ENCODE measurements at places on chromosomes 1 and 21.

DNA sequence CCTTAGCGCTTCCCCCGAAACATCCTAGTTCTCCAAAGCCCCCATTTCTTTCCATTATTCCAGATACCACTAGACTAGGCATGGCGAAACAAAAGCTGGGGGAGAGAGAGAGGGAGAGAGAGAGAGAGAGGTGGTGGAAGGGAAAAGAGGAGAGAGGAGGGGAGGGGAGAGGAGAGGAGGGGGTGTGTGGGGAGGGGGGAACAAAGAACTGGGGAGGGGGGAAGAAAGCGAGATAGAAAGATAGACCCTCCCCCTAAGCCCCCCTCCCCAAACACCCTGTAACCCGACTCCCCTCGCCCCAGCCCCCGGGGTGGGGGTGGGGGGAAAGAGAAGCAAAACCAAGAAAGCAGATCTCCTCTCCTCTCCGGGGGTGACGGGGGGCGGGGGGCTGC, 352 bp downstream of the MEX3A start:
- no peak for DNase-seq

- no peak for DNase-seq
Measured at GRCh38 chr1:6456800-6457466, 9.0 kb downstream of the TNFRSF25 start.

DNA sequence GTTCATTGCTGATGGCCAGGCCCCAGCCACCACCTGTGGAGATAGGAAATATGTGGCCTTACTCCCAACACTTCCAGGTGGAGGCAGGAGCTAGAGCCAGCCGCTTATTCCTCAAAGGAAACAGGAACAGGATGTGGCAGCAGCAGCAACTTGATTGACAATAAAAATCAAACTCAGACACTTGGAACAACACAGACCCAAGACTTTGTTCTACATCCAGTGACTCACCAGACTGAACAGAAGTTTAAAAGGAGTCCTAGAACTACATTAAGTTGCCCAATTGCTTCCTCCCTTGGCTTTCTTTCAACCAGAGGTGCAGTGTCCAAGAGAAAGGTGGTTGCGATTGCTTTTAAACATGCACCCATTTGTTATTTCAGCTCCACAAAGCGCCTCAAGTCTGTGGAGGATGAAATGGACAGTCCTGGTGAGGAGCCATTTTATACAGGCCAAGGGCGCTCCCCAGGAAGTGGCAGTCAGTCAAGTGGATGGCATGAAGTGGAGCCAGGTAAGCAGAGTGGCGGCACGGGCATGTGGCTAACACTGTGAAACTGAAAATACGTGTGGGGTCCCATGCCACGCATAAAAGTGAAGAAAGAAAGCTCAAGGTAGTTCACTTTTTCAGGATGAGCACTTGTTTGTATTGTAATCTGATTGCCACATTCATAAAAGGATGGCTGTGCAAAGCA, 276.6 kb downstream of the NFIA start:
- DNase-seq = no peak

GRCh38 chr1:63633281-63633680, 40.1 kb downstream of the PGM1 start:
- DNase-seq = no peak

DNA sequence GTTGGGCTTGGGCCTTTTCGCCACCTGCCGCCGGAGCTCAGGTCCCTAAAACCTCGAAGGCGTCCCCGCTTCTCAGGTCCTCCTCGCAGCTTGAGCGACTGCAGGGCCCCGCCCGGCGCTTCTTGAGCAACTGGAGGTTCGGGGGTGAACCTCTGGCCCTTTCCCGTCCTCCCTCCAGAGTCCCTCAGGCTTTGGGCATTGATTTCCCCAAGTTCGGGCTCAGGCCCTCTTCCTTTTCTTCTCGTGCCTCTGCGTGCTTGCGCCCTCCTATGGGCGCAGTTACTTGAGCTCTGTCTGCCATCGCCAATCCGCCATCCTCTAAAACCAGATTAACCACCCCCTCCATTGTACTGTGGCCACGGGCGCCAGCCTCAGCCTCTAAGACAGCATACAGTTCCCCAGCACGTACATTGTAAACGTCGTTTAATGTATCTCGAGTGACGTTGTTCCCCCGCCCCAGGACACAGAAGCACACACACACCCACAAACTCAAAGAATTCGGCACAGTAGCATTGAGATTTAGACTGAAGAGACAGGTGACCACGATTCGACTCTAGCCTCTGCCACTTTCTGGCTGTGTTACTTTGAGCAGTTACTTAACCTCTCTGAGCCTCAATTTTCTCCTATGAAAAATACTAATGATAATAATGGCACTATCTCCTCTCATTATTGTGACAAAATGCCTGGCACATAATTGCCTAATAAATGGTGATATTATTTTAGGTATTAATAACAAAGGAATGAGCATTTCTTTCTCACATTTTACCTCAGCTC, 22.6 kb downstream of the BTG2 start:
- no peak for DNase-seq

DNA sequence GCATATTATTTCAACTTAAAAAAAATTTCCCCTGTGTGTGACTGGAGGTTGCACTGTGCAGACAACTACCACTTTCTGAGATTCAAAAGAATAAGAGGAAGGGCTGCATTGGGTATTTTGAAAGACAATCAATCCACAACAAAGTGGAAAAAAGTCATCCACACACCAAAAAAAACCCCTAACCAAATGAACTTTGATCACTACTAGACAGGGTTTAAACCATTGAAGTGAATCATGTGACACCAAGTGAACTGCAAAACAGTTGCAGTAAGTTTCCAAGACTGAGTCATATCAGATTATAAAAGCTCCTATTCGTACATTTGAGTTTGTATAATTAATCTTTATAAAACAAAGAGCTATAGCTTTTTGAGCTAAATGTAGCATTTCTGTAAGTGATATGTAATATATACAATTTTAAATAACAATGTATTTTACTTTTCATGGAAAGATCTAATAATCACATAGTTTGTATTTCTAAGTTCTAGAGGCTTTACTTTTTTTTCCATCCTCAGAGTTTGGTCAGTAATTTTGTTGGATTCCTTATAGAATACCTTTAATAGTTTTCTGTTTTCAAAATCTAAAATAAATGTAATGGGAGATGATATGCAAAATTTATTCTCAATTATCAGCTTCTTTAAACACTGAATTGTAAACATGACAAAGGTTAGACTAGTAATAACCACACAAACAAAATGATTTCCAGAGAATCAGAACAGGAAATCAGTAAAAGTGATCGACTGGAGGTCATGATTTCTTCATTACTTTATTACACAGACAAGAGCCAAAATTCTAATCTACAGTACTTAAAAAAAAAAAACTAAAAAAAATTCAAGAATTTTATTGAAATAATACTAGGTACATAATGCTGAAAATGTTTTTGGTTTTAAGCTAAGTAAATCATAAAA, 50.5 kb upstream of the GFI1 start:
- no peak for DNase-seq

DNA sequence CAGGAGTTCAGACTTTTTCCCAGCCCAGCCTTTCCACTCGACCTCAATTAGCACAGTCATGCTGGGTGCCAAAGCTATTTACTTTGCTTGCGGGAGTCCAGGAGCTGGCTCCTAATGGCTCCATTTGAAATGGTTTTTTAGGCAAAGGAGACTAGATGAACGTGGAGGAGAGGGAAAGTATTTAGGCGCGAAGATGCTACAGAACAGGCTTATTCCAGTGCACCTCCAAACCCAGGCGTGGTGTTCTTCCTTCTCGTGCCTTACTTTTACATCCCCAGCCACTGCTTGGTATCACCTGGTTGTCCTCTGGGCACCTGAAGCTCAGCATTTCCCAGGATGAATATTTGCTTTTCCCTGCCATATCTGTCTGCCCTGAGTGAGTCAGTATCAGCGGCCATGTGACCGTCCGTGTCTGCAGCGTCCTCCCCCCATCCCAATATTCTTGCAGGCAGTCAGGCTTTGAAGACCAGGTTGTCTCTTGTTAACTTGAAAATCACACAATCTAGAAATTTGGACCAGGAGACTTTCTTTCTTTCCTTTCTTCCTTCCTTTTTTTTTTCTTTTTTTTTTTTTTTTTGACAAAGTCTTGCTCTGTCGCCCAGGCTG, 198.5 kb downstream of the DYRK1A start:
- DNase-seq = no peak

GRCh38 chr1:234775477-234776246, 165.7 kb upstream of the IRF2BP2 start:
- no peak for DNase-seq

DNA sequence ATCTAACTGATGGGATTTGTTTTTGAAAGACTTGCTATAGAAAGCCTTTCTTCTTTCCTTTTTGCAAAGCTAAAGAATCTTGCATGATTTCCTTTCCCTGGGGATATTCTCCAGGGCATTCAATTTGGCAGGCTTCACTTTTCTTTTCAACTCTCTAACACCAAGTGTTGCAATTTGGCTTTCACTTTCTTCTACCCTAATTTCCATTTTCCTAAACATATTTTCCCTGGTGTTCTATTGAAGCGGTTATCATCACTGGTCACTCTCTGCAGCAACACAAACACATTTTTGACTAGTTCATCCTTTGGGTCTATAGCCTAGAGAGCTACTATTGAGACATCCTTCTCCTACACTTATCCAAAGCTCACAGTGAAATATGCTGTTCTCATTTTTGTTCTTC, 424.5 kb downstream of the NEGR1 start:
- no peak for DNase-seq

DNA sequence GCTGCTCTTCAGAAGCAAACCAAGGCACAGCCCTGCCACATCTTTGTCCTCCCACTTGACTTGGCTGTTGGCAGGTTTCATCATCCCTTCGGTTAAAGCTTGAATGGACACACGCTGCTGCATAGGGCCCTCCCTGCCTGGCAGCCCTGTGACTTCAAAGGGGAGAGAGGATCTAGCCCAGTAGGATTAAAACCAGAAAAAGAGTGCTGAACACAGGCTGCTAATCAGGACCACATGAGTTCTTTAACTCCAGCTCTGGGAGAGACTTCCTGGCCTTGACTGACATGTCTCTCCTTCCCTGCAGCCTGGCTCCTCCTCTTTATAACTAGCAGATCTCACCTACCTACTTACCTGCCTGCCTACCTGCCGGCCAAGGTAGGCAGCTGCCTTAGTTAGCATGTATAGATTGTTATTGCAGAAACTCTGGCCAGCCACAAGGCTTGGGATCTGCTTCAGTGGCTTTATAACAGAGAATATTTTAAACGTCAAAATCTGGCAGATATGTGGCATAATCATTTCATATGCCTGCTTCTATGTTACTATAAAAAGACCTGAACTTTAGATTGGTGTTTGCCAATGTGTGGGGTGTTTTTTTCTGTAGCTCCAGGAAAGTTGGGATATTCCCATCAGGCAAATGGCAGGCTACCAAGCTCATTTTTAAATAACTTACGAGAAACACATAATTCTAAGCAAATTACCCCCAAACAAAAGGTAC, 49.4 kb downstream of the ERG start:
- peak; percentile 45 for DNase-seq

- DNase-seq = peak; percentile 49
Measured at GRCh38 chr1:58135821-58136321, 410.7 kb downstream of the OMA1 start.

DNA sequence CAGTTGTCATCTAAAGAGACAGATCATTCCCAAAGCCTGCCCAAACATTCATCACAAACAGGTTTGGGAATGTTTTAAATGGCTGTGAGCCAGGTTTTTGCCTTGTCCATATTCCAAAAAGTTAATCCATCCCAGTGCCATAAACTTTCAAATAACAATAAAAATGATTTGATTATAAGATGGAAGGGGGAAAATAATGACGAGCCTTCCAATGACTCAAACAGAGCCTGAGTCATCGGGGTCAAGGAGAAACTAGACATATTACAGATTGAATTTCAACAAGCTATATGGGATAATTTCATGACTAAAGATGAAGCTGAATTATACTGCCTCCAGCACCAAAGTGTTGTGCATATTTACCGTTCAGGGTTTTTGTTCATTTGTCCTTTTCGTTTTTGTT, 195.8 kb upstream of the PKN2 start:
- DNase-seq = no peak

DNA sequence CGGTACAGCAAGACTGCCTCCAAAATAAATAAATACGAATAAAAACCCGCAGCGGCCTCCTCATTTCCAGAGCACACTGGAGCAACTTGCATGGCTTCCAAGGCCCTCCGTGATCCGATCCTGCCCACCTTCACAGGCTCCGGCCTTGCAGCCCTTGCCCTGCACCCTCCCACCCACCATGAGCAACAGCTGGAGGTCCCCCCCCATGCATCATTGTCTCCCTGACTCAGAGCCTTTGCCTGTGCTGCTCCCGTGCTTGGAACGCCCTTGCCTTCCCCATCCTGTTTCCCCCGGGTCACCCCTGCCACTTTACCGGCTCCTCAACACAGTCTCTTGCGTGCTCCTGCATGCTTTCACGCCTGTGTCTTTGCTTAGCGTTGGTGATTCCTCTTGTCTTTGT, 71.0 kb upstream of the ANGPTL1 start:
- DNase-seq = no peak

DNA sequence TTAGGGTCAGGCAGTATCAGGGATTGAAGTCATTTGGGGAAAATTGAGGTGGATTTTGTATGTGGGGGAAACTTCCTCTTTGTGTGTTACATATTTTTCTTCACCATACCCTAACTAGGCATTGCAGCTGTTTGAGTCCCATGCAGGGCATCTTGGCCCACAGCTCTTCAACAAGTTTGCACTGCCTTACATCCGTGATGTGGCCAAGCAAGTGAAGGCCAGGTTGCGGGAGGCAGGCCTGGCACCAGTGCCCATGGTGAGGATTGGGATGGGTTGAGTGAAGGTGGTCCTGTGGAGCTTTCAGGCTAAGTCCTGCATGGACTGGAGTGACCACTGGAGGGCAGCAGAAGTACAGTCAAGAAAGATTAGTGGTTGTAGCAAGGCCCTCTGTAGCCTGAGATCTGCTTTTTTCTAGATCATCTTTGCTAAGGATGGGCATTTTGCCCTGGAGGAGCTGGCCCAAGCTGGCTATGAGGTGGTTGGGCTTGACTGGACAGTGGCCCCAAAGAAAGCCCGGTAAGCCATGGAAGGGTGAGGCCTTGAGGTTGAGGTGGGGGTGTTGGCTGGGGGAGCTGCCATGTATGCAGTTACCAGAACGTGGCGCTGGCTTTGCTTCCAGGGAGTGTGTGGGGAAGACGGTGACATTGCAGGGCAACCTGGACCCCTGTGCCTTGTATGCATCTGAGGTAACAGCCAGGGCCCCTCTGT, 2.4 kb downstream of the UROD start:
- peak; percentile 86 for DNase-seq

GRCh38 chr1:32929366-32929765, 28.2 kb upstream of the TMEM54 start:
- DNase-seq = no peak

GRCh38 chr1:18955441-18956192, 859 bp downstream of the IFFO2 start:
- DNase-seq = peak; percentile 68
